ENCODE measurements at places on chromosomes 13 and 19. TPM values are rescaled to one million over a fixed set of nuclear protein-coding genes. Genes with fewer than 3 reads are reported as not detected.

DNA sequence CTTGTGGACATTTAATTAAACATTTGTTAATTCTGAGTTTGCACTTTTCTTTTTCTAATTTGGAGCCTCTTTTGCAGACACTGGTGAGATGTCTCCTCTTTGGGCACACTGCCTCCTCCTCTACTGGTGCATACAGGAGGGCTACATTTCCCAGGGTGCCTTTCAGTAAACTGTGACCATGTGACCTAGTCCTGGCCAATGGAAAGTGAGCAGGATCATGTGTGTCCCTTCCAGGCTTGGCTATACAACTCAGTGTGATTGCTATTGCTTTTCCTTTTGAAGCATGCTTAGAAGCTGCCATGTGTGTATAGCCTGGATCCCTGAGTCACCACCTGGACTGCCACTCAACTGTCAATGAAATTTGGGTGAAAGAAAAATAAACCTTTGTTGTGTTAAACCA lies 4.5 kb downstream of the IZUMO2 start:
- no peak for DNase-seq

GRCh38 chr13:34465423-34465922 lies 476.6 kb upstream of the NBEA start:
- DNase-seq: no peak

GRCh38 chr19:19342086-19343015 lies 21.7 kb downstream of the MAU2 start:
- peak; percentile 44 for DNase-seq

DNA sequence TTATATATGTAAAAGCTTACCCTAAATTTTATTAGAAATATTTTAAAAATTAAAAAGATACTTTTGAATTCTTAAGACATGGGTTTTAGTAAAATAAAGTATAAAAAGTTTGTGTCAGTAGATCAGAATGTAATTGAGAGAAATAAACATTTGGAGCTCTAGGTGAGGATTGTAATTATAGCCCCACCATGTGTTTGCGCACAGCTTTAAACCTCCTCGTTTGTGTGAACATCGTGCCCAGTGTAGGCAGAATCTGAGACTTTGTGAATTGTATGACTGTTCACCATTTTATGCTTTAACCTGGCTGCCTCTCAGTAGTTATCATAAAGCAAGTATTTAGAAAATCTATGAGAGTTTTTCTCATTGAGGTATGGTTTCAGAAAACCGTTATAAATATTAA lies 29.1 kb downstream of the CUL4A start:
- no peak for DNase-seq

Gene MAB21L1
- not detected for total RNA-seq

Measured in Calu3 (cell line).